CD4-positive, alpha-beta T cell treated with Interleukin-12 subunit alpha and Interleukin-12 subunit beta, for 1 hour (primary cell): ENCODE measurements at places on chromosomes 13 and 19.

- DNase-seq = no peak
These were observed 780 bp downstream of the ACP4 start for GRCh38 chr19:50790922-50791467.

DNA sequence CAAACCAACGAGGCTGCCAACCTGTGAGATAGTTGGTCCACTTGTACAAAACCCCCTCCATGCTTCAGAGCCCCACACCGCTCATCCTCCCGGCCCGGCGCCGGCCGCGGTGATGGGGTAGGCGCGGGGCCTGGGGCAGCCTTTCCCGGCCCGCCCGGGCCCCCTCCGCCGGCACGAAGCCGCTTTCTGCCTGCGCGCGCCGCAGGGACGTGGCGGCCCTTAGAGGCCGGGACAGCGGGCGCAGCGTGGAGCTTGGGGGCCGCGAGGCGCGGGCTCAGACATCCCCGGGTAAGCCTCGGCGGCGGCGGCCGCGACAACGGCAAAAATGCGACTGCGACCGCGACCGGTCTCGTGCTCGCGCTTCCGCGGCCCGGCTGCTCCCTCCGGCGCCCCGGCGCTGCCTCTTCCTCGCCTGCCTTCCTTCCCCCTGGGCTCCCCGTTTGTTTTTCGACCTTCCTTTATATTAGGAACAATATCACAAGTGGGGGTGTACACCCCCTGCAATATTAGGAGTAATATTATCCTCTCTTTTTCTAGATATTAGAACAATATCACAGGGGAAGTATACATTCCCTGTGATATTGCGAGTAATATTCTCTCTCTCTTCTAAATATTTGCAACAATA, 53.9 kb upstream of the CEACAM21 start:
- peak; percentile 57 for DNase-seq

DNA sequence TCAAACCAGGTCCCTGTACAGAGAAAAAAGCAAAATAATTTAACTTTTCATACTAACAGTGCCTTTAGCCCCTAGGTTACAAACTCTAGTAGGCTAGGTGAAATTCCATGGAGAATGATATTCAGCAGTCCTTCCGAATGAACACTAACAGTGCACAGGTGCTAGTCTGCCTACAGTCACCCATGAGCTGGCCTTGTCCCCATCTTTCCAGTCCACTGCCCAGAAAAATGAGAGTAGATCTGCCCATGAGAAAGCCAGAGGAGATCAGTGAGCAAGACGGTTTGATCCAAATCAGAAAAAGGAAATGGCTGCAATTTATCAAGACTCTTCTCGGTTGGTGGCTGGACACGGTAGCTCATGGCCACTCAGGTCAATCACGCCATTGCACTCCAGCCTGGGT, 524.9 kb downstream of the FGF9 start:
- DNase-seq = no peak

DNA sequence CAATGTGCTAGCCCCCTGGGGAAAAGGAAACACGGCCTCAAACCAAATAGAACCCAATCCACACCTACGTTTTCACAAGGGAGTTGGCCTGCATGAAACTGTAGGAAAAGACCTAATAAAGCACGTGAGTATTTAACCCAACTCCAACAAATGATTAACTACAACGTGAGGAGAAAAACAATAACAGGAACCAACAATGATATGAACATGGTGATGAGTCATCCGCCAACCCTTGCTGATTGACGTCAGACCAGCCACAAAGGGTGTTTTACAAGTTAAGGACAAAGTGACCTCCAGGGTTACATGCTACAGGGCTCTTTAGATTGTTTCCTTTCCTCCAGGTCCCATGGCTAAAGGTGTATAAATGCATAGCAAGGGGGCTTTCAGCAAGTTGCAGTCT, 460.5 kb downstream of the COG6 start:
- DNase-seq = peak; percentile 50

- DNase-seq = no peak
These were observed 45.7 kb upstream of the N4BP2L1 start for GRCh38 chr13:32473650-32474049.

DNA sequence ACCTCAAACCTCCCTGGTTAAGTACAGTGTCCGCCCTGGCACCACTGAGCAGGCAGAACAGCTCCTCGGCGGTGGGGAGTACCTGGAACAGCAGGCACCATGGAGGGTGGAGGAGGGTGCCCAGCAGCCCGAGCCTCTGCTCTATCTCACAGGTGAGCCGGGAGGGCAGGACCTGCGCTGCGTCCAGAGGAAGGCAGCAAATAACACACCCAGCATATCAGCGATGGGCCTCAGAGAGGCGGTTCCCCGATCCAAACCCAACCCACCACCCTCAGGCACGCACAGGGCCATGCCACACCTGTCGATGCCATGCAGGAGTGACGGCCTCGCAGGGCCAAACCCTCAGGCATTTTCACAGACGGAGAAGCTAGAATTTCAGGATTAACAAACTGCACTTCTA, 11.8 kb downstream of the PEPD start:
- DNase-seq = no peak

- peak; percentile 86 for DNase-seq
These were observed 832 bp upstream of the ZNF491 start for GRCh38 chr19:11797491-11797890.

- no peak for DNase-seq
These were observed 16.4 kb downstream of the FBN3 start for GRCh38 chr19:8132858-8133458.

GRCh38 chr19:14315433-14315832, 65.8 kb upstream of the ADGRE5 start:
- DNase-seq = no peak

GRCh38 chr19:13209484-13210338, 59.5 kb downstream of the IER2 start:
- DNase-seq = no peak

- DNase-seq = no peak
These were observed 819.5 kb downstream of the DIAPH3 start for GRCh38 chr13:59343993-59344822.
